ENCODE measurements at places on chromosomes 1 and 21.

- no peak for DNase-seq
Measured at GRCh38 chr21:35120631-35121180, 71.6 kb upstream of the RUNX1 start.

DNA sequence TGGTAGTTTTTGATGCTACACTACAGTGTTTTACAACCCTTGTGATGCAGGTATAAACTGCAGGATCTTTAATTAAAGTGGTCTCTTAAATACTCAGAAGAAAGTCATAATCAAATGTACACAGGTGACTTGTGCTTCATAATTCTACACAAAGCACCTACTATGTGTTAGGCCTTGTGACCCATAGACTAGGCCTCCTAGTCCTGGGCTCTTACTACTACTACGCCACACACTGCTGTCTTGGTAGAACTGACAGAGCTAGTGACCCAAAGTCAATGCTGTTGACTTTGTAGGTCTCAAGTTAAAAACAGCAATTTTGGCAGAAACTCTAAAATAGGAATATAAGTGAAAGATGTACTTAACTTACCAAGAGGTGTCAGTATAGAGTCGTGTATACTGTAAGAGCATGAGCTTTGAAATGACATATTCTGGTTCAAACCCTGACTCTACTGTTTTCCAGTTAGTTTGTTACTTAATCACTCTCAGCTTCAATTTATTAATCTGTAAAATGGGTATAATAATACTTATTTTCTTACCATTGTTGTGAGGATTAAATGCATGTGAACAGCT lies 48.6 kb upstream of the LMO4 start:
- no peak for DNase-seq

- DNase-seq: peak; percentile 70
Measured at GRCh38 chr1:1080122-1080757, 6.1 kb upstream of the RNF223 start.

- no peak for DNase-seq
Measured at GRCh38 chr21:45839274-45839673, 142.3 kb upstream of the COL6A1 start.

DNA sequence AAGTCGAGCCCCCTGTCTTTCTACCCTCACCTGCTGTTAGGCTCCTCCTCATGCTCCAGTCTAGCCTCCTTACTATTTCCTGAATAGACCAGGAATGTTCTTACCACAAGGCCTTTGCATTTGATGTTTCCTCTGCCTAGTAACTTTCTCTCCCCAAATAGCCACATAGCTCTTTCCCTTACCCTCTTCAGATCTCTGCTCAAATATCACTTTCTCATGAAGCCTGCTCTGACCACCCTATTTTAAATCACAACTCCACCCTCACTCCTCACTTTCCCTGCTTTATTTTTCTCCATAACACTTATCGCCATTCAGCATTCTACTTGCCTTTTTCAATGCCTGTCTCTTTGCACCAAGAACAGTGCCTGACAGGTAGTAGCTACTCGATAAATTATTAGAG lies 6.6 kb upstream of the CDCA8 start:
- DNase-seq: no peak

GRCh38 chr1:201538612-201539551 lies at the start of gene NAV1:
TSS of gene NAV1 (plus strand) at chr1:201539127. CDS start at chr1:201622885, 83,758 bp downstream.
- peak; percentile 55 for DNase-seq

DNA sequence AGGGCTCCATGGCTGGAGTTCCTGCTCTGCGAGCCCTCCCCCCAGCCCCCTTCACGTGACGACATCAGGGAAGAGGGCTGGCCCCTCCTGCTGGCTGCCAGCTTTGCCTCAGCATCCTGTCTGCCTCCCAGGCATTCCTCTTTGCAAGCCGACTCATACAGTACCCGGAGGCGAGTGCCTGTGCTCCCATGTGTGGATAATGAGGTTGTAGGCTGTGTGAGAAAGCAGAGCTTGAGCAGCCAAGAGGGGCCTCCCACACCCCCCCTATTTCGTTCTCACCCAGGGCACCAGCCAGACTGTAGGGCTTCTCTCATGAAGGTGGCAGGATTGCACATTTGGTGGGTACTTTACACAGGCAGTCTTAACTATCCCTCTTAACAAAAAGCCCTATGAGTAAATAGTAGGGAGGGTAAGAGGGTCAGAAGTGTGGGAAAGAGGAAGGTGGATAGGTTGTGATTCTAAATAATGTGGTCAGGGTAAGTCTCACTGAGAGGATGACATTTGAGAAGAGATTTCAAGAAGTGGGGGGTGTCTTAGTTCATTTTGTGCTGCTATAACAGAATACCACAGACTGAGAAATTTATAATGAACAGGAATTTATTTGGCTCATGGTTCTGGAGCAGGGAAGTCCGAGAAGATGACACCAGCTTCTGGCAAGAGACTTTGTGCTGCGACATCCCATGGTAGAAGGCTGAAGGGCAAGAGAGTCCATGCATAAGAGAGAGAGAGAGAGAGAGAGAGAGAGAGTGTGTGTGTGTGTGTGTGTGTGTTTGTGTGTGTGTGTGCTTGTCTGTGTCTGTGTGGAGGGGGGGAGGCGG lies 113.5 kb downstream of the OMA1 start:
- no peak for DNase-seq

DNA sequence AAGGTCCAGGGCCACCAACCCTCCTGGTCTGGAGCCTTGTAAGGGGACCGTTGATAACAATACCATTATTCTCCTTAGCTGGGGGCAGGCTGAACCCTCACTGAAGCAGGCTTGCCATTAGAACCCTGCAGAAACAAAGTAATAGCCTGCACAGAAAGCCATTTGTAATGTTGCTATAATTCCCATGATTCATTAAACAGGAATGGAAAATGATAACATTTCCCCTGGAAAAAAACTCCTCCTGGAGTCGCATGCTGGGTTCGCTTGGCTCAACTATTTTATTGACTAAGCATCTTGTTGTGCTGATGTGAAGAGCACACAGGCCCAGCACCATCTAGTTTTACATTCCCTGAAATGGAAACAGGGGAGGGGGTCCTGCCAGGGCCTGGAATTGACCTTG lies 155.6 kb upstream of the CSF3R start:
- DNase-seq: no peak

DNA sequence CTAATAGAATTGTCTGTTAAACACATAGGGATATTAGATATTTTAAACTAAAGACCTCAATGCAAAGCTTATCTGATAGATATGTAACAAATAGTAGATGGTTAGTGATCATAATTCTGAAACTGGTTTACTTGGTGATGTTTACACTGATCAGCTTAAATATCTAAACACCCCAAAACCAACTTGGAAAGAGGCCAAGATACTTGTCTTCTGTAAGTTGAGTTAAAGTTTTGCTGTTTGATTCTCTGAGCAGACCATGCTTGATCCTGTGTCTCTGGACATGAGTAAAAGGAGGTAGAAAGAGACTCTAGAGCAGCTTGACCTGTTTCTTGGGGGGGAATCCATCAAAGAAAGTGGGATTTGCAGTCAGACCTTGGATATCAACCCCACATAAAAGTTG lies 107.5 kb downstream of the NEK7 start:
- DNase-seq: no peak

- no peak for DNase-seq
Measured at GRCh38 chr1:92749024-92749634, 35.8 kb downstream of the EVI5 start.

GRCh38 chr1:220884981-220885918 lies 6.0 kb downstream of the HLX start:
- DNase-seq: no peak

DNA sequence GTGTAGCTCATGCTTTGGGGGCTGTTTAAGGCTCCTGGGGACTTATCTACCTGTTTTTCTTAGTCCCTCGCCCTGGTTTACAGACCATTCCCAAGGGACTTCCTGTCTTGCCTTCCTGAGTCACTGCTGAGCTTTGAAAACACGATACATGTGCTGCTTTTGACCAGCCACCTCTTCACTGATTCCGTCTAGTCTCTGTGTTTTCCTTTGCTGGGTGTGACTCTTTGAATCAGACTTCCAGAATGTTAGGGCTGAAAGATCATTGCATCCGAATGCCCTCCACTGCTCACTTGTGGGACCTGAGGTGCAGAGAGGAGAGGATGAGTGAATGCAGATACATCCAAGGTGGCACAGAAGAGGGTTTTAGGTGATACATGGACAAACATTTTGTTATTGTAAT lies 35.4 kb upstream of the CITED4 start:
- no peak for DNase-seq

DNA sequence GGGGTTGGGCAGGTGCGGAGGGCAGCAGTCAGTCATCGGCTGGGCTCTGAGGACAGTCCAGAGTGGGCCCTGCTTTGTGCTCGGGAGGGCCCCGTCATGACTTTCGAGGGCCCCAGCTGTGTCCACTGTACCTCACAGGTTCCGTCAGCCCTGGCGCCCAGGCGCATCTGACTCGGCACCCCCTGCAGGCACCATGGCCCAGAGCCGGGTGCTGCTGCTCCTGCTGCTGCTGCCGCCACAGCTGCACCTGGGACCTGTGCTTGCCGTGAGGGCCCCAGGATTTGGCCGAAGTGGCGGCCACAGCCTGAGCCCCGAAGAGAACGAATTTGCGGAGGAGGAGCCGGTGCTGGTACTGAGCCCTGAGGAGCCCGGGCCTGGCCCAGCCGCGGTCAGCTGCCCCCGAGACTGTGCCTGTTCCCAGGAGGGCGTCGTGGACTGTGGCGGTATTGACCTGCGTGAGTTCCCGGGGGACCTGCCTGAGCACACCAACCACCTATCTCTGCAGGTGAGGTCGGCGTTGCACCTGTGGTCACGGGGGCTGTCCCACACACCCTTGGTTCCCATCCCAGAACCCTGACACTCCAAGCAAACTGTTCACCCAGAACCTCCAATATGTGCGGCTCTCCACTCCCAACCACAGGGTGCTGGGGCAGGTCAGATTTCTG lies 7.8 kb downstream of the PODN start:
- peak; percentile 24 for DNase-seq

DNA sequence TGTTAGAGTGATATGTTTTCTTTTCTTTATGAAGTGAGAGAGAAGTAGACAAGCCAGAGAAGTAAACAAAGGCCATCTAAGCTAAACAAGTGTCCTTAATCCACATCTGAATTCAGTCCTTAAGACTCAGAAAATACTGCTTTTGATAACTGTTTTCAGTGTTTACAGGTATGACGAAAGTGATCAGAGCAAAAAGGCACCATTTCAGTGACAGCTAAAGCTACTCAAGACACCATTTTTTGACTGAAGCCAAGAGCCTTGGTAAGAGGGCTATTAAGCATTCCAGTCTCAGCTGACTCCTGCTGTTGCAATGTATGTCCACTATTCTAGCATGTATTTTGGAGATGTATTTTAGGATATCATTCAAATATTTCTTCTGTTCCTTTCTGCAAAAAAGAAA lies 4.1 kb downstream of the KMO start:
- DNase-seq: no peak

GRCh38 chr1:247212012-247212411 lies 40.2 kb upstream of the ZNF124 start:
- no peak for DNase-seq

DNA sequence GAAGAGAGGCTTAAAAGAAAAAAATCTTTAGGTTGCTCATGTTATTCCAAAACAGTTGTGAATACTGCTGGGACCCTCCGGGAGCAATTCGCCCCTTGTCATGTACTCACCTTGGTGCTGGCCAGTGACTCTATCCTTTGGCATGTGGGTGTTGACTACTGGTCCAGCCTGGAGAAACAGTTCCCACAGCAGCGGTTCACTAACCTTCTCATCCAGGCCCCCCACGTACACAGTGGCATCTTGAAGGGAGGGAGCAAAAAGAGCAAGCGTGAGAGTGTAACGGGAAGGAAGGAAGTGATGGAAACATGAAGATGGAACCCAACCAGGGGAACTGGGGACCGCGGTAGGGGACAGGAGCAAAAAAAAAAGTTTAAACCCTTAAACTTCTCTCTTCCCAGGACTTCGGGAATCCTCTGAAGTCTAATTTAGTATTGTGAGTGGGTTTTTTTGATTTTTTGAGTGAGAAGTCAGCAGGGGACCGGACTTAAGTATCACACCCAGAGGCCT lies 494 bp downstream of the SF3B4 start:
- DNase-seq: no peak

- DNase-seq: no peak
Measured at GRCh38 chr1:6144647-6145395, 35.3 kb downstream of the CHD5 start.

DNA sequence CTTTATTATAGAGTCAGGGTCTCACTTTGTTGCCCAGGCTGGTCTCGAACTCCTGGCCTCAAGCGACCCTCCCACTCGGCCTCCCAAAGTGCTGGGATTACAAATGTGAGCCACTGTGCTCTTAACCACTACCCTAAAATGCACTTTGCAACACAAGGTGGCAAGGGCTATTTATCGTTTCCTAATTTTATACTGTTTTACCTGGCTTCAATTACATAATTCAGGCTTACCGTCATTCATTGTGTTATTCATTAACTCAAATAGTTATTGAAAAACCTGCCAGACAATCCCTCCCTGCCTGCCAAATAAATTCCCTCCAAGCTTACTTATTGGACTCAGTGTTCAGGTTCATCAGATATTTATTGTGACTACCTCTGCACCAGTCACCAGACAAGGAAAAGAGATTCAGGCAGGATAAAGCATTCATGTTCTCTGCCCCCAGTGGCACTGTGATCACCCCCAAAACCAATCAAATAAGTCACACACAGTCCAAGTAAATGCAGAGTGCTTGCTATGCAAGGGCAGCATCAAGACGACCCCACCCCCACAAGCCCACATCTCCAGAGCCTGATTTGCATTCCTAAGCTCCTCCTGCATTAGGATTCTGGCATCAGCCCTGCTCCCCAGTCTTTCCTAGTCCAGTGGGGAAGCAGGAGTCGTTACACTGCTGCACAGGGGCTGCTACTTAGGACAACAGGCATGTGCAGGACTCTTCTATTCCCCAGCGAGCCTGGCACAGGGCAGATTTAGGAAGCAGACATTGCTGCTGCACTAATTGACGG lies 8.1 kb downstream of the PAQR7 start:
- DNase-seq: no peak

- DNase-seq: no peak
Measured at GRCh38 chr21:32406405-32406804, 6.1 kb upstream of the EVA1C start.

DNA sequence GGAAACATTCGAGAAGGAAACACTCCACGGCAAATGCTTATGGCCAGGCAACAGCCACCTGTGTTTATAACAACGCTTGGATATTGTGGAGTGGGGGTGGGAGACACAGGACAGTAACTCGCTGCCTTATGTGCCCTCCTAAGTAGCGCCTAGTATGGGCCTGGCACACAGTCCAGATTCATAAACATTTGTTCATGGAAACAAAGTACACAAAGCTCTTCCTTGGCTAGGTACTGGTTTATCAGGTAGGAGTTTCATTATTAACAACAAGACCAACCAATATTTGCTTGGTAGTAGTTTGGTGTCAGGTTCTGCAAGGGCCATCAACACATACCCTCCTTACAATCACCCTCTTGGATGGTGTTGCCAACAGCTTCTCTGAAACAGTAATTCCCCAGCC lies 23.4 kb downstream of the TMCO4 start:
- DNase-seq: no peak

DNA sequence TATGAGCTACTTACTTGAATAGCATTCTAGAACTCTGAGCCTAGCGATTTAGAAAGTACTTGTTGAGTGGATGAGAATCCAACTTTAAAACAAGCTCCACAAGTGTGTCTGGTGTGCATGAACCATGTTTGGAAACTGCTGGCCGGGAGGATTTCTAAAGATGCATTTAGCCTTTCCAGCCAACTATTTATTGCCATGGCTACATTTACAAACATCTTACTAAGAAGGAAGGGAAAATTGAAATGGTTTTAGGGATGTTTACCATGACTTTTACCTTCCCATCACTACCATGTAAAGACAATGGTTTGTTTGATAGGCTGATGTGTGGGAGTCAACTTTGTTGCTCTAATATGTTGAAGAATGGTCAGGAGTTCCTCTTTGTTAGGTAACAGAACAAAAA lies 37.7 kb upstream of the ARHGAP29 start:
- DNase-seq: no peak

GRCh38 chr1:8152731-8153702 lies 126.9 kb upstream of the ERRFI1 start:
- DNase-seq: no peak

Data from ovary (tissue), 10 donors.